Prostate gland (tissue), 2 donors: ENCODE measurements at places on chromosomes 4 and X. TPM values are rescaled to one million over a fixed set of nuclear protein-coding genes. Genes with fewer than 3 reads are reported as not detected.

VEGFC gene
- total RNA-seq, result 4.0 TPM

CYBB gene
- total RNA-seq, result 7.9 TPM

C4orf50 gene
- total RNA-seq, result 2.8 TPM

MAGED2 gene
- 371 TPM for total RNA-seq

SHISA3 gene
- 0.36 TPM for total RNA-seq

KLKB1 gene
- total RNA-seq, result 1.5 TPM
